ENCODE measurements at places on chromosomes 5 and 9.
A peak's percentile ranks its signal among the peaks of the same experiment; 100 is the strongest.

GRCh38 chr5:133385346-133385745 lies 227.0 kb downstream of the FSTL4 start:
- DNase-seq = no peak

- DNase-seq = no peak
These were observed 6.1 kb upstream of the PTGS1 start for GRCh38 chr9:122364783-122365150.

DNA sequence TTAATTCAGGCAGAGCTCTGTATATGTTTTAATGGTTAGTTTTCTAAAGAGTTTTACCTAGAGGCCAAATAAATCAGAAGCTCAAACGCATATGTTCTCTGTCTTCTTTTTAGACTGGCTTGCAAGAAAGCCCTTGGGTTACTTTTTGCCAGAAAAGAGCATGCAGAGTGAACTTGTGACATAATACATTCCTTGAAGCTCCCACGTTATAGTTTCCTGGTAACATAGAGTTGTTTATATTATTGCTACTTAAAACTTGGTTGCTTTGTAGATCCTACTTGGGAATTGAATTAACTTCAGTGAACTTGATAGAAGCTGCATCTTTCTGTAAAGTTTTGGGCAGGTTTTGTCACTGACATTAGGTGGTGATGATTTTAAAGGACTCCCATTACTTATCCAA lies 102.9 kb downstream of the C9orf152 start:
- DNase-seq = no peak

- DNase-seq = no peak
These were observed 609.8 kb downstream of the IRX1 start for GRCh38 chr5:4205398-4205797.

DNA sequence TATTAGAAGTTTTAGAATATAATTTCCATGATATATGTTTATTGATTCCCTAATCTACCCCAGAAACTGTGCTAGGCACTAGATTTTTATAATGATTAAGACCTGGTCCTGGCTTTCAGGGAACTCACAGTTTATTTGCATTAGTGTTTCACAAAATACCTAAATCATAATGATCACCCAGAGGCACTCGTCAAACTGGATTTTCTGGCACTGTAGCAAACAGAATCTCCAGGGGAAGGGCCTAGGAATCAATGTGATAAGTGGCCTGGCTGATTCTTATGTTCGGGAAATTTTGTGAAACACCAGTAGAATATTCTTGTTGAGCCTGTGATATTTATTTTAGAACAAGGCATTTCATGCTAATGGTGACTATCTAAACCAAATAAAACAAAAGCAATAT lies 37.4 kb upstream of the SRP19 start:
- DNase-seq = no peak

DNA sequence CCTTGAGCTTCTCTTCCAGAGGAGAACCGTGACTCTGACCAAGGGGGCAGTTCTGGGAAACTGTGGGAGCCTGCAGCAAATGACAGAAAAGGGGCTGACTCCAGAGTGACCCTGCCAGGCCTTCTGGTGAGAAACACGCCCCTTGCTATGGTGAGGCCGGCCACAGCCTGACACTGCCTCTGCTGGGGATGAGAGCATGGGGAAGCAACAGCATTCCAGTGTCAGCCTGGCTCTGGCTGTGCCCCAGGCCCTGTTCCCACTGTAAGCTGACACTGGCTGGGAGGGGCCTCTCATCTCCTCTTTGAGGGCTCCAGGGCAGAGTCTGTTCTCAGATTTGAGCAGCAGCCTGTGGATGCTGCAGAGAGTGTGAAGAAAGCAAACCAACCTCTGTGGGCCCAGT lies 180.0 kb upstream of the IL12B start:
- no peak for DNase-seq

GRCh38 chr5:181160152-181160754 lies 12.9 kb downstream of the OR2V2 start:
- peak; percentile 83 for DNase-seq

DNA sequence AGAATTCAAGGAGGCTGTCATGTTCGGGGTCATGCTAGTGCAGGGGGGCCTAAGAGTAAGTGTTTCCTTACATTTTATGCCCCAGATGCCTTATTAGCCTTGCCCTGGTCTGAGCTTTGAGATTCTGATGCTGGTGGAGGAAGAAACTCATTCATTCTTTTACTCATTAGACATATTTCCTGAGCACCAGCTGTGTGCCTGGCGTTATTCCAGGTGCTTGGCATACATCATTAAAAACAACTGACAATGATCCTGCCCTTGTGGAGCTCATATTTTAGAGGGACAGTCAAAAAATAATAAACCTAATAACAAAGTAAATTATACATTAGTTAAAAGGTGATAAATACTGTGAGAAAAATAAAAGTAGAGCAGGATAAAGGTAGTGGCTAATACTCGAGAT lies 138.9 kb upstream of the SGCD start:
- no peak for DNase-seq

DNA sequence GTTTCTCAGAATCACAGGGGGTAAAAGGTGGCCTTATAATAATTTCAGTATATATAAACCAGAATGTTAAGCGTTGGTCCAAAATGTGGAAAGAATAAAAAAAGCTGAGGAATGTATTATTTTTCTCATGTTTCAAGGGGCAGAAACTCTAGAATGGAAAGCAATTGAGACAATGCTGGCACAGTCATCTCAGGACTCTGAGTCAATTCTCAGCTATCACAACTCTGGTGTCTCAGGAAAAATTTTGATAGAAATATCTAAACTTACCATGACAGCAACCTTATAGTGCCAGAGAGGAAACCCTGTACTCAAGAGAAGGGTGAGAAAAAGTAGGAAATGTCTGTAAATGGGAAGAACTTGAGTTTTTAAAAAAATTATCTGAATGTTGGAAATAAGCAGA lies 1189.4 kb upstream of the NUDT12 start:
- no peak for DNase-seq

GRCh38 chr5:172283862-172284610 lies 472 bp upstream of the UBTD2 start:
- DNase-seq = peak; percentile 82

DNA sequence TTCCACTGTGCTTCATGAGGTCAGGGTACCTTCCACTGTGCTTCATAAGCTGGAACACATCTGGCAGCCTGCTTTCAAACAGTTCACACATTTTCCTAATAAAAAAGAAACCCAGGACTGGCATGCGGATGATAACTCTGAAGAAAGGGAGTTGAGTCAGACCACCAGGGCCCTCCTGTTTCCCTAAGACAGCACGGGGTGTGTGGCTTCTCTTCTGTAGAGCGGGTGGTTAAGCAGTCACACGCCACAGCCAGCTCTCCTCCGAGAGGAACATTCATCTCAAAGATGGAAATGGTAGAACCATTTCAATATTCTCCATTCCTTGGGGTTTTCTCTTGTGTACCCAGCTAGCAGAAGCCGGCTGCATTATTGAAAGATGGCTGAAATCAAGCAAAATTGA lies 128.1 kb upstream of the LMX1B start:
- no peak for DNase-seq

DNA sequence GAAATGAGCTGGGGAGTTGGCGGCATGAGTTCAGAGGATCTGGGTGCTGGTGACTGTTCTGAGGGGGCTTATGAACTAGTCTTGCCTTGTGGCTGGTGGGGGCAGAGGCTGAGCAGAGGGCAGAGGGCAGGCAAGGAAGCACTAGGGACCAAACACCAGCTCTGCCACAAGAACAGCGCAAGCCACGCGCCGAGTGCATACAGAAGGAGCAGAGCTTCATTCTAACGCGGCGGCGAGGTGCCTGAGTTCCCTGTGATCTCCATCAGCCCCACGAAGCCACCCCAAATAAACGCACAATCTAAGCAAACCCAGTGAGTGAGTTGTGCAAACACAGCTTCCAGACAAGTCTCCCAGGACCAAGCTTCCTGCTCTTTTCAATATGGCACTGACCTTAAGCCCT lies 110.6 kb upstream of the ALDH1B1 start:
- no peak for DNase-seq

- DNase-seq = no peak
These were observed 40.0 kb upstream of the CDH6 start for GRCh38 chr5:31153521-31153920.

- peak; percentile 11 for DNase-seq
These were observed 34.7 kb downstream of the LMNB1 start for GRCh38 chr5:126811515-126812198.

DNA sequence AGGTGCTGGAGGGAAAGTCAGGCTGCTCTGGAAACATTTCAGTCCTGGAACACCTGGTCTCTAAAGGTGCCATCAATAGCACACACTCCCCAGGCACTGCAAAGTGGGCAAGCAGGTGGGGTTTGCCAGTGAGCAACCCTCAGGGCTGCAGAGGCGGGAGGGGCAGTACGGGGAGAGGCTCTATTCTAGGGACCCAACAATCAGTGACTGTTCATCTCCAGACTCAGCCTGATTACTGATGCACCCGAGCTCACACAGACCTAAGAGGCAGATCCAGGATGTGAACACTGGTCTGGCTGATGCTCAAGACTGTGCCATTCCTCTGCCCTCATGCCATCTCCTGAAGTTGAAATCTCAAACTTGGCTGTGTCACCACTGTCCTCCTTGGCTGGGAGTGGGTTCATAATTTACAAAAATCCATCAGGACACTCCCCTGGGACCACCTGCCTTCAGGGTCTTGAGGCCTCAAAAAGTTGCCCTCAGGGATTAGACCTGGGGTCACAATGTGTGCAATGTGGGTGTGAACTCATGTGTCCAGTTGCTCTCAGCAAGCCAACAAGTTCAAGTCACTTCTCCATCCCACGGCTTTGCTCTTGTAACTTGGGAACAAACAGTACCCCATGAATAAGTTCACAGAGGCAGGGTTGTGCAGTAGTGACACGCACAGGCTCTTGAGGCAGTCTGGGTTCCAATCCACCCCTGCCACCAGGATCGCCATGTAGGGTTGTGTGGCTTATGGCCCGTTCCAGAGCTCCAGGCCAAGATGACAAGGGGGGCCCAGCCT lies 19.9 kb upstream of the KCNMB1 start:
- DNase-seq = no peak

- DNase-seq = no peak
These were observed 541.4 kb upstream of the ZNF462 start for GRCh38 chr9:106321394-106322180.

DNA sequence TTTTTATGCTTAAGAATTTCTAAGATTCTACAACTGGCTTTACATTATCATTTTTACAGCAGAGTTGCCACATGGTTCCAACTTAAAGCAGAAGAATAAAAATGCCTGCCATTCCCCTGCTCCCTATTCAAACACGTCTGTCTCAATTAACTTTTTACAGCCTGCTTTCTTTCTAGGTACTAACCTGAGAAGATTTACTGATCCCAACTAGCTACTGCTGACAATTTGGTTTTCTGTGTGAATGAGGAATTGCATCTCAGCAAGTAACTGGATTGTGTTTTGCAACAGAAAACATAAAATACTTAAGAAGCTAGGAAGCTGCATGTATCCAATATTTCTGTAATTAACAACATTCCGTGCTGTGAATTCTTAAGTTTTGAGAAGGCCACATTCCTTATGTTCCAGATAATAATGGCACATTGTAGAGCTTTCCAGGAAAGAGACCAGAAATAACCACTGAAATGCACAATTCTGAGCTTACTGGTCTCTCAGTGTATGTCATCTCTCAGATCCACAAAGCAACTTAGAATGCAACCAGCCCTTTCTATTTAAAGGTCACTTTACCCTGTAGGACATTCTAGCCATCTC lies 306.8 kb upstream of the NMUR2 start:
- DNase-seq = no peak

DNA sequence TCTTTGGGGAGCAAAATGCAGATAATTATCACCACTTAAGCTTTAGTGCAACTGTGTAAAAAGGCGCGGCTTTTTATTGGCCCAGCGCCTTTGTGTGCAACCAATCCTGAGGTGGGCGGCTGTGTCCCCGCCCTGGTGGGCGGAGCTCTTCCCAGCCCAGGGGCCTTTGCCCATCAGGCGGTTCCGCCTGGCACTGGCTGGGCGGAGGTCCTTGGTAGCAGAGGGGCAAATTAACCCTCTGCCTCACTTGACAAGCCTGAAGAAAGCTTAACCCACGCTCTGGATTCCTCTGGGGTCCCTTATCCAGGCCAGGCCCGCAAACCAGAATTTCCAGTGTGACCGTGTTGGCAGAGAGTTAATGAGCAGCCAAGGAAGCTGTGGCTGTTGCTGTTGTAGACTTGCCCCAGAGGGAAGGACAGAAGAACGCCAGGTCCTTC lies 12.8 kb upstream of the NIPAL4 start:
- no peak for DNase-seq

DNA sequence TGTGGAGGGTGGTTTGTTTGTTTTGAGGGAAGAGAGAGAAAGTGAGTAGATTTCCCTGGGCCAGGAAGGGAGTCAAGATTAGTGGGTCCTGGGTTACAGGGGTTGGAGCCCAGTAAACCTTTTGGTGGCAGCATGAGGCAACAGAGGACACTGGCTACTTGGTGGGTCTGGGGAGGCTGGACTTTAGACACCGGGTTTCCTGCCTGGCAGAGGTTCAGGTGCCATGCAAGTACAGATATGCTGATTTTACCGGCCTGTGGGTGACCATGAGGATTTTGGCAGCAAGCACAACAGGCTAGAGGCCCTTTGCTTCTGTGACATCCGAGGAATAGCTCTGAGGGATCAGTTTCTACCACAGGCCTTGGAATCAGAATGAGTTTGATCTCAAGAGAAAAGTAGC lies 18.9 kb downstream of the MAST4 start:
- no peak for DNase-seq

DNA sequence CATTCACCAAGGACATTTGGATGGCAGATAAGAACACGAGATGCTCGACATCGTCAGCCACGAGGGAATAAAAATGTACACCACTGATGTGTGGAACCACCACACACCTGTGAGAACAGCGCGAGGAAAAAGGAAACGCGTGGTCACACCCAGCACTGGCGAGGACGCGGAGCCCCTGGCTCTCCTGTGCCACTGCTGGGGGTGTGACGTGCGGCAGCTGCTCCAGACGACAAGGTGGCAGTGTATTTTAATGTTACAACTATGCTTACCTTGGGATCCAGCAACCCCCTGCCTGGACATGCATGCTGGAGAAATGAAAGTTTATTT lies 13.6 kb upstream of the CEP72 start:
- DNase-seq = no peak

DNA sequence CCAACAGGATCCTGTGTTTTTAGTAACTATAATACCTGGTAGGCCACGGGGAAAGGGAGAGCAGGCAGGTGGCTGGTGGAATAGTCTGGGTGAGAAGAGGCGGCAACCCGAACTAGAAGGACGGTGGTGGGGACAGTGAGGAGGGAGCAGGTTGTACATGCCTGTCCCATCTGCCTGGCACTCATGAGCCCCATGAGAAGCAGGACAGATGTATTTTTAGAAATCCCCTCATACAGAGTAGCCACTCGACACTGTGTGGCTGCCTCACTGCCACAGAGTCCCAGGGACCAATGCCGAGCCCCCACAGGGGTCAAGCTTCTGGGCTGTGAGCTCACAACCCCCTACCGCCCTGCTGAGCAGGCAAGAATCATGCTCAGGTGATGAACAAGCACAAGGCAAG lies 136.6 kb downstream of the SEC61B start:
- no peak for DNase-seq

- DNase-seq = no peak
These were observed 158.7 kb upstream of the TNC start for GRCh38 chr9:115276621-115277020.
